Germinal center (tissue), 1 donor: ENCODE measurements at places on chromosomes 7 and 10.

DNA sequence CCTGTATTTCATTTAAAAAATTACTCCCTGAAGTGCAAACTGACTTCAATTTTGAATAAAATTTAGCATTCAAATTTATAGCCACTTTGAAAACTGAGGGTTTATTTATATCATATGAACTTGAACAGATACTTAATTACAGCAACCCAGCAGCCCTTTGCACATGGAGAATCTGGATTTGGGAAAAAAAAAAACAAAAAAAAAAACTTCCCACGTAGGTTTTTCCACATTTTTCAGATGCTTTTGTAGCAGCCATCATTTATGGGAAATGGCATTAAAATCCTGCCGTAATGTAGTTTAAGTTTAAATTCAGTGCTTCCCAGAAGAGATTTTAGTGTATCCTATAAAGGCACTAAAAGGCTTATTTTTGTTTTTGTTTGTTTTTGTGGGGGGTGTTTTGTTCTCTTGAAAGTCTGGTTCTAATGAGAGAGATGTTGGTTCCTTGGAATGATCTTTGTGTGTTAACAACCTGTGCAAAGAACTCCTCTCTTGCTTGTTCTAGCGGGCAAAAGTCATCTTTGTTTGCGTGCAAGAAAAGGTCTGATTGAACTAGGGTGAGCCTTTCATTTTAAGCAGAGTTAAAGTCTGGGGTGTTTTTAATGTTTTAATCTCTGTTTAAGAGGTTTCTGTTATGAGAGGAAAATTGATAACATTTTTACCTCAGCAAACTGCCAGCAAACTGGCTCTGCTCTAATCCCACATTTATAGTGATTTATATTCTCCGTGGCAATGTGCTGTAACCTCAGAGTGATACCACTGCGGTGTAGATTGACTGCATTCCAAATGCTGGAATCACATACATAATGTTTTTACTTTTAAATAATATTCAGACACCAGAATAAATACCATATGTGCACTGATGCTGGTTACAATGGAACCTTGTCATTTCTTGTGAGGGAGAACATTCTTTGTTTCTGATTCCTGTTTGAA is 105.5 kb downstream of the WNT2 start:
- DNase-seq, result no peak

- DNase-seq, result no peak
These were observed 3.0 kb upstream of the CXCL12 start for GRCh38 chr10:44387853-44388251.

- DNase-seq, result no peak
These were observed 89.4 kb downstream of the TACC2 start for GRCh38 chr10:122078326-122078725.

- no peak for DNase-seq
These were observed 239.6 kb upstream of the KLF14 start for GRCh38 chr7:130973637-130974036.

GRCh38 chr7:93307943-93308342 is 75.8 kb downstream of the VPS50 start:
- no peak for DNase-seq

DNA sequence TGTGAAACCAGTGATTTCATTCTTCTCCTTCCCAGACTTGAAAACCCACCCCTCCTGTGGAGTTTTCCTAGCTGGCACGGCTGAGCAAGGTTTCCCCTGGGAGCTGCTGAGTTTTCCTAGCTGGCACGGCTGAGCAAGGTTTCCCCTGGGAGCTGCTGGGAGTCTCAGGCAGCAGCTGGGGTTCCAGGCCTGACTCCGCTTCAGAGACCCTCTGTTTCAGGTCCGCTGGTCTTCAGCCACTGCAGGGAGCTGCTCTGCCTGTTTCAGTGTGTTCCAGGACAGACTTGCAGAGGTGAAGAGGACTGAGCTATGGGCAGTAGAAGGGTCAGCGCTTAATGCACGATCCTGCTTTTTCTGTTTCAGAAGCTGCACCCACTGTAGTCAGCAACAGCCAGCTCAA is 104.9 kb downstream of the XRCC2 start:
- DNase-seq, result no peak

DNA sequence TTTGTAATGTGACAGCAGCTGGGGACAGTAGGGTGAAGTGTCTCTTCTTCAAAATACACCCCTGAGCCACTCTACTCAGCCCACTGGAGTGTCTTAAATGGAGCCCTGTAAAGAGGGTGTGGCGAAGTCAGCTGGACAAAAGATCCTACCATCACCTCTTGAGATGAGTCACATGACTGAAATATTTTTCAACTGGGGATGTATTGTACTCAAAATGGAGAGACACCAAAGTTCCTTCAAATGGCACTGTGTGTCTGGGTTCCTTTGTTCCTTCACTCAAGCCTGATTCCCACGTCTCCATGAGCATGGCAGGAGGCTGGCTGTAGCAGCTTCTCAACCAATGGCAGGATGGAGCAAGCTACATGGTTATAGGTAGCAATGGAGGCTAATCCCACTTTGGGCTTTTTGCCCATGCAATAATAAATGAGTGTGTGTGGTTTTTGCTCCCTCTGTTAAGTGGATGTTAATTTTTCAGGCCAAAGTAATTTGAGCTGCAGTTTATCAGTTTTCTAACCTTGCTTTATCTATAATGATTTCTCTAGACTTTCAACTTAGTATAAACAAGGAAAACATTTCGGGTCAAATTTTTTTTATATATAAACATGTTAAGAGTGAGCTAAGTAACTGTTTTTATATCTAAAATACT is 68.2 kb downstream of the CLEC2L start:
- DNase-seq, result no peak

GRCh38 chr10:34575882-34576281 is 239.2 kb downstream of the PARD3 start:
- no peak for DNase-seq

DNA sequence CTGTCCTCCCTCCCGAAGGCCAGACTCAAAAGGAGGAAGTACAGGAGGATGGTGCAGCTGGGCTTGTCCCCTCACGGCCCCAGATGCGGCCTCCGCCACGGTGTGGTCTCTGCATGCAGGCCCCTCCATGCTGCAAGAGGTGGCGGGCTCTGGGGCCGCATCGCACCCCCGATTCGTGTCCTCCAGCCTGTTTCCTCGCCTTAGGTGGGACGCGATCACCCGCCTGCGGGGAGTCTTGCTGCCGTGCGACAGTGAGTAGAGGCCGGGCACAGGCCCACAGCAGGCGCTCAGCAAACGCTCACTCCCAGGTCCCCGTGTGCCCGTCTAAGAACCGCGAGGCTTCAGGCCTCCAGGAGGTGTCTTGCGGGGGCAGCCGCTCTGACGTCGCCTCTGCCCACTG is 13.9 kb upstream of the FAM20C start:
- DNase-seq, result no peak

GRCh38 chr10:33630761-33631160 is 296.3 kb upstream of the NRP1 start:
- DNase-seq, result no peak

- DNase-seq, result no peak
These were observed 81.9 kb downstream of the CNOT4 start for GRCh38 chr7:135428011-135428410.
